HT-29 (cell line): ENCODE measurements at places on chromosomes 4 and X.

DNA sequence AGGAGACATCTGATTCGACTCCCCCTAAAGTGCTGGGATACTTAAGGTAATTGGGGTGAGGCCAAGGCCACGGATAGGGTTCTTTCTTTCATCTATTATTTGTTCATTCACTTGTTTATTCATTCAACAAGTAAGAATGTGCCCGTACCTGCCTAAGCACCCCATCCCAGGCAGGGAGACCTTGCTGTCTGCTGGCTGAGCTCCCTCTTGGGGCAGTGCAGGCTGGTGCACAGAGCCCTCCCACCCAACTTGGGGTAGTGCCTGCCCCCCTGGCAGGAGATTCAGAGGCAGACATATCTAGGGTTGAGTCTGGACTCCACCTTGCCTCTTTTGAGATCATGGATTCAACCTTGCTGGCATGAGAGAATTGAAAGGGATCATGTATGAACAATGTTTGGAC lies 95.7 kb downstream of the DRD5 start:
- DNase-seq, result no peak

DNA sequence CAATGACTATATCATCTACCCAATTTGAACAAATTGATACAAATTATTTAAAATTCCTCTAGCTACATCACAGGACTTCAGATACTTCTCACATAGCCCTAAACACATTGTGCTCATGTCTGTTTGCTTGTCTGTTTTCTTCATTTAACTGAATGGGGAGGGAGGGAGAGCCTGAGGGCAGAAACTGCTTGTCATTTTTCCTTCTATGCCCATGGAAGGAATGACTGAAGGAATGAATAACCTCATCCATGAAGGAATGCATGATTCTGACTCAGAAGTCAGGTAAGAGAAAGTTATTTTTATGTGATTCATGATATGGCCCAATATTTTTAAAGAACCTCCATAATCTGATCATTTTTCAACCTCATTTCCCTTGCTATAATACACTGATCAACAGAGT lies 418.0 kb upstream of the PITX2 start:
- DNase-seq, result no peak

GRCh38 chr4:15690020-15690809 lies 8.6 kb downstream of the FAM200B start:
- no peak for DNase-seq

DNA sequence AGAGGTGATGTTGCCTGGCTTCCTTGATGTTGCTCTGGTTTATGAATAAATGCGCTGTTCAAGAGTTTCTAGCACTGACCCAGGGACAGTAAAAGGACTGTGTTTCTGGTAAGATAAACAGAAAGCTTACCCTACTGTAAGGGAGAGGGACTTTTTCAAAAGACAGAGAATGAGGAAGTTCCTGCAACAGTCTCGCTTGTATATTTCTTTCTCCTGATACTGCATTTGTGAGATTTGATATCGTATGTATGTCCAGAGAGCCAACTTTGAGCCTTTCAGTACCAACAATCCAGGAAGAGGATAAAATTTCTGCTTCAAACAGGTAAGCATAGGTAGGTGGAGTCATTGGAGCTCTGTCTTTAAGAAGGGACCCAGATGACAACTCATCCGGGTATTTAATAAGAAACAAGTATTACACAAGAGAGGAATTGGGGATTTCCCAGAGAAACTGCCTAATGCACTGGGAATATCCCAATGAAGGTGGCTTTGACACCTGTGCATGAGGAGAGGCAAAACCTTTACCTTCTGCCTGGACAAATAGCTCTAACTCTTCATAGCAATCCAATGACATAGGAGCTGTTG lies 773 bp downstream of the DAPP1 start:
- peak; percentile 32 for DNase-seq

GRCh38 chrX:136691028-136691809 lies 43.3 kb downstream of the CD40LG start:
- DNase-seq, result peak; percentile 11

GRCh38 chr4:2647403-2648158 lies 108.6 kb downstream of the TNIP2 start:
- no peak for DNase-seq

DNA sequence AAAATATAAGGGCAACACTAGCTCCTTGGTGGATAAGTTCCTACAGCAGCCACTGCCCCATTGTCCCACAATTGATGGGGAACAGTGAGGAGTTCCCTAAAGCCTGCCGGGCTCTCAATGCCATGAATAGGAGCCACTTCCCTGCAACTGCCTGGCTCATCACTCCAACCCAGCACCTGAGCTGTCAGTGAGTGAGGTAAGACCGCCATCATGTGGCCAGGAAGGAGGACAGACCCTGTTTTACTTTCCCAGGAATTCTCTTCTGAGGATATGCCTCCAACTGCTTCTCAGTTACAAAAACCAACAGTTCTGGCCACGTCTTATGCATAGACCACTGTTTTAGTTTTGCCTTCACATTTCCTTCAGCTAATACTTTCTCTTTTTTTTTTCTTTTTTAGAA lies 45.5 kb downstream of the SRPX start:
- DNase-seq, result peak; percentile 48

DNA sequence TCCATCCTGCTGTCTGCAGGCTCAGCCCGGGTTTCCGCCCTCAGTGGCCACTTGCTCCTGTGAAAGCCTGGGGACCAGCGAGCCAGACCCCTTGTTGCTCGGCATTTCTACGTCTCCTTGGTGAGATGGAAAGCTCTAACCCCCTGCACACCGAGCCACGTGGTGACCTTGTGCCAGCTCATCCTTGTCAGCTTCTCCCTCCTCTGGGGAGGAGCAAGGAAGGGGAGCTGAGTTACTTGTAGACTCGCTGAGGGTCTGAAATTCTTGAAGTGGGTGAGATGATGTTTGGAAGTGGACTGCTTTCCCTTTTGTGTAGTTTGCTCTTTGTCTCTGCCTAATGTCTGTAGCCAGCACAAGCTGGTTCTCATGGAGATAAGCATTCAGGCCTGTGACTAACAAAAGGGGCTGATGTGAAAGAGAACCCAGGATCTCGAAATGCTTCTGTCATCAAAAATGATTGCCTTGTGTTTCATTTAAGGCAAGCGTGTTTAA lies 29.3 kb downstream of the RGS12 start:
- no peak for DNase-seq

DNA sequence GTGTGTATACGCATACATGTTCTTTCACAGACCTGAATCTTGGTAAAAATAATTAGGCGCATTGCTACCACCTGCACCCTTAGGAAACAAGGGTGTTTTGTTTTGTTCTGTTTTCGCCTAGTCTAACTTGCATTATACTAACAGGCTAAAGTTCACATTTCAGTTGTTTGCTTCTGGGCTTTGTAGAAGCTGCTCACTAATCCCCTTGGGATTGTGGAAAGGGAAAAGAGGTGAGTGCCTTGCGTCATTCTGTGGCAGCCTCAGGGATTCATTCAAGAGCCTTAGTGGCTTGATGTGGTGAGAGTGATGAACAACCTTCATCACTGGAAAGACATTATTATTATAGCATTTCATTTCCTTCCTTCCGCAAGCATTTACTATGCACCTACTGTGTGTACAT lies 331.1 kb downstream of the ADGRL3 start:
- DNase-seq, result no peak

DNA sequence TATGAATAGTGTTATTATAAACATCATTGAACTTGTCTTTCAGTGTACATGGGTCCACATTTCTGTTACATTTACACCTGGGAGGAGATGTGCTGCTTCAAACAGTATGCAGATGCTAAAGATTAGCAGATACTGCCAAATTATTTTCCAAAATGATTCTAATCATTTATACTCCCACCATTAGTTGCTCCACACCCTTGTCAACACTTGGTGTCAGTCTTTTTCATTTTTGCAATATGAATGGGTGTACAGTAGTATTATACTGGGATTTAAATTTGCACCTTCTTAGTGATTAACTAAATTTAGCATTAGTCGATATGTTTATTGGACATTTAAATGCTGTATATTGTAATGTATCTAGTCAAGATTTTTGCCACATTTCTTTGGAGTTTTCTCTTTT lies 131.6 kb upstream of the GRID2 start:
- peak; percentile 7 for DNase-seq

- DNase-seq, result no peak
Measured at GRCh38 chr4:48410812-48411211, 69.5 kb downstream of the SLAIN2 start.

DNA sequence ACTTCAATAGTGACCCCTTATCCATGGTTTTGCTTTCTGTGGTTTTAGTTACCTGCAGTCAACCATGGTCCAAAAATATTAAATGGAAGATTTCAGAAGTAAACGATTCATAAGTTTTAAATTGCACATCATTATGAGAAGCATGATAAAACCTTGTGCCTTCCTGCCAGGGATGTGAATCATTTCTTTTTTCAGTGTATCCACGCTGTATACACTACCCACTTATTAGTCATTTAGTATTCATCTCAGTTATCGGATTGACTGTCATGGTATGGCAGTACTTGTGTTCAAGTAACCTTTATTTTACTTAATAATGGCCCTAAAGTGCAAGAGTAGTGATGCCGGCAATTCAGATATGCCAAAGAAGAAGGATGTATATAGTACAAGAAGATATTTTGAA lies 37.7 kb upstream of the TASL start:
- DNase-seq, result no peak

DNA sequence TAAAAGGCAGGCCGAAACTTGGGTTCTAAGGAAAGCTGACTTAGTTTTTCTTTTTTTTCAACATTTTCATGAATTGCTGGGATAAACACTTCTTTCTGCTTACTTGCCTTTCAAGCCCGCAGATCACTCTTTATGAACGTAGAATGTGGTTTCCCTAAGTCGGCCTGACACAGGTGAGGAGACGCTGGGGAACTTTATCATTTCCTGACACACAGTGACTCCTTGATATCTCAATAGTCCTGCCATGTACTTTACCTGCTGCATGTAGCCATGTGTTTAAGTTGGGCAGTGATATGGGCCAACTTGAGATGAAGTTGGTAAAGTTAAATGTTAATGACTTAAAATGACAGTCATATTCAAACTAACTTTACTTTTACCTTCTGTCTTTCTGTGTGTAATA lies 26.6 kb upstream of the SNCA start:
- no peak for DNase-seq

DNA sequence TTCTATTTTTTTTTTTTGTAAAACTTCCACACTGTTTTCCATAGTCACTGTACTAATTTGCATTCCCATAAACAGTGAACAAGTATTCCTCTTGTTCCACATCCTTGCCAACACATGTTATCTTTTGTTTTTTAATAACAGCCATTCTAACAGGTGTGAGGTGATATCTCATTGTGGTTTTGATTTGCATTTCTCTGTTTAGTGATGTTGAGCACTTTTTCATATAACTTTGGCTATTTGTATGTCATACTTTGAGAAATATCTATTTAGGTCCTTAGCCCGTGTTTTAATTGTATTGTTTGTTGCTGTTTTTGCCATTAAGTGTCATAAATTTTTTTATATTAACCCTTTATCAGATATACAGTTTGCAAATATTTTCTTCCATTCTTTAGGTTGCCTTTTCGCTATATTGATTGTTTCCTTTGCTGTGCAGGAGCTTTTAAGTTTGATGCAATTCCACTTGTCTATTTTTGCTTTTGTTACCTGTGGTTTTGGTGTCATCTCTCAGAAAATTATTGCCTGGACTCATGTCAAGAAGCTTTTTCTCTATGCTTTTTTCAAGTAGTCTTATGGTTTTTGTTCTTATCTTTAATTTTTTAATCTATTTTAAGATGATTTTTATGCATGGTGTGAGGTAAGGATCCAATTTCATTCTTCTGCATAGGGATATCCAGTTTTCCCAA lies 27.9 kb upstream of the NDNF start:
- DNase-seq, result no peak

DNA sequence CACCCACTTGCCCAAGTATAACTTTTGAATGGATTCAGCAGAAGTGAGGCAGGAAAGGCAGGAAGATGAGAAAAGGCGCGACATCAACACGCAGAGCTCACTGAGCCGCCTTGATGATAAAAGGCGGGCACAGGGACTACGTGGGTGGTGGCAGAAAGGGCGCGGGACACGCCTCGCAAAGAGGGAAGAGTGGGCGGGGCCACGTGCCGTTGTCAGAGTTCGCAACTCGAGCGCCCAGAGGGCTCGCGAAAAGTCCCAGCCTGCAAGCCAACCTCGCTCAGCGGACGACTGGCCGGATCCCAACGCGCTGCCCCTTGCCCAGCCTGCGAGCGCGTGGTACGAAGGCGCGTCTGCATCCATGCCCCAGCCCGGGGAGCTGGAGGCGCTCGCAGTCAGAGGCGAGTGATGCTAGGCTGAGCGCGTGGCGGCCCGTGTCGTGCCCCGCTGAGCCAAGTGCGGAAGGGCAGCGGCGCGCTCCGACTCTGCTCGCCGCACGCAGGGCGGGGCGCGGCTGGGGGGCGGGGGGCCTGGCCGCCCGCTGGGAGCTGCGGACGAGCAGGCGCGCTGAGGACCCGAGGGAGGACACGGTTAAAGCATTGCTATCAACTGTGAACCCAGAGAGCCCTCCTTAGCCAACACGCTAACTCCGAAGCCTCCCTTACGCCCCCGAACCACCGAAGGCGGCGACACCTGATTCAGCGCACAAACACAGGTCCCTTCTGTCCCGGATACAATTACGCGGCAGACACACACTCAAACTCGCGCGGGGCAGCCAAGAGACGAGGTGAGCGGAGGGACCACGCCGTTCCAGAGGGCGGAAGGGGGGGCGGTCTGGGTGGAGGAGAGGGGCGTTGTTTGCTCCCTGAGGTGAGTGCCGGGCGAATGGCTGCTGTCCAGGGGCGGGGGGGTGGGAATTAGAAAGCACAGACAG lies at the start of gene UGT8:
Gene UGT8 (plus strand): TSS at position 617 of the 931 bp plus-strand sequence. CDS start 24,074 bp downstream, outside the sequence.
- peak; percentile 87 for DNase-seq

- peak; percentile 61 for DNase-seq
Measured at GRCh38 chrX:1323315-1323714, 13.3 kb upstream of the IL3RA start.

DNA sequence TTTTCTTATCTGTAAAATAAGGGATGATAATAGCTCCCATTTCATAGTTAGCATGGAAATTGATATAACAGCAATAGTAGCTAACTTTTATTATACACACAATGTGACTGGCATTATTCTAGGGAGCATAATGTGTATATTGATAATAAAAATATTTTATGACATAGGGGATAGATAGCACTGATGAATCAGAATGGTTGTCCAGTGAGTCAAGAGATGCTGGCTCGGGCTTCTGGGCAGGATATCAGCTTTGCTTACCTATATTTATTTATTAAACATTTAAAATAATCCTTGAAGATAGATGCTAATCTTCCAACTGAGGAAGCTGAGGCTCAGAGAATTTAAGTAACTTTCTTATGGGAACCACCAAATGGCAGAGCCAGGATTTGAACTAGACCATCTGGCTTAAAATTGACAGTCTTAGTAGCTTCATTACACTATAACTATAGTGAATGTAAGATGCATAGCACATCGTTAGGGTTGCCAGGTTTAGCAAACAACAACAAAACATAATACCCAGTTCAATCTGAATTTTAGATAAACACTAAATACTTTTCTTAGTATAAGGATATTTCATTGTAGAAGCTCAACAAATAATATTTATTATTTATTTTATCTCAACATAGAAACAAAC lies 2.7 kb downstream of the AFP start:
- DNase-seq, result no peak

- DNase-seq, result no peak
Measured at GRCh38 chr4:132333724-132334047, 815.4 kb upstream of the PCDH10 start.
